ENCODE measurements at places on chromosomes 16 and 17.
A peak's percentile ranks its signal among the peaks of the same experiment; 100 is the strongest.

DNA sequence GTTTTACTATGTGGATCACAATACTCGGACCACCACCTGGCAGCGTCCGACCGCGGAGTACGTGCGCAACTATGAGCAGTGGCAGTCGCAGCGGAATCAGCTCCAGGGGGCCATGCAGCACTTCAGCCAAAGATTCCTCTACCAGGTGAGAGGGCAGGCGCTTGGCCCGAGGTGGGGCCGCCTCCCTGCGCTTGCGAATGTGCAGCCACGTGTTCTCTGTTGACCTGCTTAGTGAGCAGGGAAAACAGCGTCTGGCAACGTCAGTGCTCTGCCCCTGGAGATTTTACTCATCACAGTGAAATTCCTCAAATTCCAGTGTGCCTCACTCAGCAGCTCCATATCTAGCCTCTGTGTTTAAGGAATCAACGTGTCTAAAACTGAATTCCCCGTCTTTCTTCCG, 33.4 kb upstream of the CLEC18A start:
- peak; percentile 97 for DNase-seq

GRCh38 chr17:56489980-56490379, 103.5 kb upstream of the NOG start:
- no peak for DNase-seq

DNA sequence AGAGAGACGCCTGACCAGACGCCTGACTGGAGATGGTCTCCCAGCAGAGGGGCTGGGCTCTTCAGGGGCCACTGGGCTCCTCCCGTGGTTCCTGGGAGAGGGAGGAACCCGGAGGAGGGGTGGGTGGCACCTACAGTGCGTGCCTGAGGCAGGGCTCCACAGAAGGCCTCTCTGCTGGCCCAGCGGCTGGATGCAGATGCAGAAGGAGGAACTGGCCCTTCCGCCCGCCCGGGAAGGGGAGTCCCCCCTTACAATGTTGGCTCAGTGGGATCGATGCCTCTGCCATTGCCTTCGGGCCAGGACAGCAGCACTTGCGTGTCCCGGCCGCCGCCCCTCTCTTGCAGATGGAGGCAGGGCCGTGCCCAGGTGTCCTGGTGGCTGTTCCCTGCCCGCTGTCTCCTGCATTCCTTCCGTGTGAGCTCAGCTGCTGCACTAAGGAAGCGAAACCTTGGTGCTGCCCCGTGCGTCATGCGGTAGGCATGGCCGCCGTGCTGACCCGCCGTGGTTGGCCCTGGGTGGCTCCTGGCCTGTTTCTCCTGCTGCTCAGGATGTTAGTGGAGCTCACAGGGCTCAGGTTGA, 15.1 kb downstream of the BAIAP2 start:
- DNase-seq = peak; percentile 17

GRCh38 chr17:9487406-9487805, 88.2 kb downstream of the STX8 start:
- no peak for DNase-seq

- peak; percentile 43 for DNase-seq
Measured at GRCh38 chr16:4339909-4340308, 11.2 kb downstream of the PAM16 start.

DNA sequence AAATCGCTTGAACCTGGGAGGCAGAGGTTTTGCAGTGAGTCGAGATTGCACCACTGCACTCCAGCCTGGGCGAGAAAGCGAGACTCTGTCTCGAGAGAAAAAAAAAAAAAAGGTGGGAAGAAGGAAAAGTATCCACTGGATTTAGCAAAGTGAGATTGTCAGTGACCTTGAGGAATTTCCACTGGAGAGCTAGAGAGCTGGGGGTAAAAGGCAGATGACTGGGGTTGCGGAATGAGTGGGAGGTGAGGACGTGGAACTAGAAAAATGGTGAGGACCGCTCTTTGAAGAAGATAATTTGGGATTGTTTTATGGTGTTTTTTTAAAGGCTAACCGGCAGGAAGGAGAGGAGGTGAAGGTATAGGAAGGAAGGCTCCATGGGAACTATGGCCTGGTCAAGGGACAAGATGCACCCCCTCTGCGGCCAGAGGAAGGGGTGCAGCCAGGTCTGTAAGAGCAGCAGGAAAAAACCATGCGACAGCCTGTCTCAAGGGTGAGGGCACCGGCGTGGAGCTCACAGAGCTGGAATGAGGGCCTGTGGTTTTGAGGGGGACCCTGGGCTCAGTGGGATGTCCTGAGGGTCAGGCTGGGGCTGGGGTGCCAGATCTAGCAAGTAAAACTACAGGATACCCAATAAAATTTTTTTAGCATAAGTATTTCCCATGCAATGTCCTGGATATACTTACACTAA, 694 bp upstream of the MLST8 start:
- no peak for DNase-seq

DNA sequence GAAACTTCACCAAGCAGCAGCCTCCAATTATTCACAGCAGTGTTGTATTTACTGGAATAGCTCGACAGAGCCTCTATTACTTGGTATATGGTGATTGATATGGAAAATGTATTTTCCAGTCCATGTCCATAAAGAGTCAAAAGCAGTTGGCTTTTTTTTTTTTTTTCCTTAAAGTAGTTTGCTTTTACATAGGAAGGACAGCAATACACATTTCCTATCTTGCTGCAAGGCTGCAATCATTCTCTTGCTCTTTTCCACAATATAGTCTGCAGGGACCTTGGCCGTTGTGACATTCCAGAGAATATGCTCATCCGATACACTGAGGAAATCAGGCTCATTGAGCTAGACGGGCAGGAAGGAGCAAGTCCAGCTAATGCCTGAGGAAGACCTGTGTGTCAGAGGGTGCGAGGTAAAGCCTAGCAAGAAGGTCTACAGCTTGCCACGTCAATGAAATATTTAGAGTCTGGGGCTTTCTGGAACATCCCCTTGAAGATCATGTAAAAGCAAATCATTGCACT, 131.1 kb downstream of the ENGASE start:
- DNase-seq = no peak

GRCh38 chr17:76196675-76197074, 43.6 kb downstream of the RNF157 start:
- DNase-seq = peak; percentile 11

DNA sequence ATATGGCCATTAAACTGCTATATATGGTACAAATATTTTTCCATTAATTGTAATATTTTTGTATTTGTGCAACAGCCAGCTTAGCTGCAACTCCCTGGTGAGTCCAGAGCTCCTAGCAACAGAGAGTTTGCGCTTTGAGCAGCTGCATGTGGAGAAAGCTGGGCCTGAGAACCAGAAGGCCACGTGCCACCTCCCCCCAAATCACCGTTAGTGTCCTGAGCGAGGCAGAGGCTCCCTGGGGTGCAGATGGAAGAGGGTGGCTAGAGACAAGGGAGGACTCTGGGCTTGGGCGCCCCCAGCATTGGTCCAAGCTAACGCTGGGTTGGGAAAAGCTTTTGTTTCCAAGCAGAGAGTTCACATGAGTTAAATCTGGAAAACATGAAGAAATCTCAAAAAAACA, 41.6 kb downstream of the HSBP1 start:
- DNase-seq = no peak

- no peak for DNase-seq
Measured at GRCh38 chr17:19308398-19308797, 54.1 kb downstream of the B9D1 start.

- DNase-seq = peak; percentile 99
Measured at GRCh38 chr17:44543213-44543904, 13.9 kb upstream of the FZD2 start.

DNA sequence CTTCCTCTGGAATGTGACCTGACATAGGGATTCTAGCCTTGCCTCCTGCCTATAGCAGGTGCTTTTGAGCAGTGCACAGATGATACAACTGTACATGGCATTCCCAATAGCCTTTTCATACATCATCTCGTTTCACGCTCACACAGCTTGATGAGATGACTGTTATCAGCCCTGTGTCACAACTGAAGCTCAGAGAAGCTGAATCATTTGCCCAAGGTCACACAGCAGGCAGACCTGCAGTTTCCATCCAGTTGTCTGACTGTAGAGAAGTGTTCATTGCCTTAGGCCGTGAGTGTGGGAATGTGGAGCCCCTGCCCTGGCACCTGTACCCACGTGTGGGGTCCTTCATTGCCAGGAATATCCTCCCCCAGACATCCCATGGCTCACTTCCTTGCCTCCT, 20.1 kb downstream of the WFDC1 start:
- DNase-seq = peak; percentile 44

DNA sequence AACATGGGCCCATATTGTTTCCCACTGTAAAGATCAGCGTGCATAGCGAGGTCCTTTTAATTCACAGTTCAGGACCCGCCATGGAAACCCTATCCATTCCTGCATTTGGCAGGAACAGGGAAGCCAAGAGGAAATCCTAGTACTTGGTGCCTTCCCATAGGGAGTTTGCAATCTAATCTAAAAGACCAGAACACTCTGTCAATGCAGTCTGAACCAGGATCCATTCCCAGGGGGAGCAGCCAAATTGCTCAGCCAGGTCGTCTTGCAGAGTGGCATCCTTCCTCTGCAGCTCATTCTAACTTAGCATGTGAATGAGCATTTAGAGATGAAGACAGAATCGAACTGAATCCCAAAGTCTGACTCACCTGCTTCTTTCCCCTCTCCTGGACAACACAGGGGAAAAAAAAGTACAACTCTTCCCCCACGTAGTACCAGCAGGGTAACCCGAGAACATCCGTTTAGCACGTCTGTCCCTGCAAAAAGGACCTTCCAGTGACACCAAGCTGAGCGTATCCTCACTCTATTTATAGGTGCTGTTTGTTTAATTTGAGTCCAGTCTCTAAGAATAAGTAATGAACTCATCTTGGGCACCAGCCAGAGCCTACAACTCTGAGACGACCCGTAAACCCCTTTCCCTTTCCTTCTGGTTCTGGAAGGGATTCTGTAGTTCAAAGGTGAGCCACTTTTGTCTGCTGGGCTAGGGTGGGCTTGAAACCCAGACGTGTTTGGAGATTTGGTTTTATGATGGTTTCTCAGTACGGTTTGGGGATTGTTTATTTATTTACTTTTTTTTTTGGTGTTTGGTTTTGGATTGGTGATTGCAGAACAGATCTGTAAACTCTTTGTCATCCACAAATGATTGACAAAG, 74.5 kb downstream of the ERCC4 start:
- peak; percentile 34 for DNase-seq

Measured in EH (cell line).